Germinal center (tissue), 1 donor: ENCODE measurements at places on chromosomes 4 and X.

DNA sequence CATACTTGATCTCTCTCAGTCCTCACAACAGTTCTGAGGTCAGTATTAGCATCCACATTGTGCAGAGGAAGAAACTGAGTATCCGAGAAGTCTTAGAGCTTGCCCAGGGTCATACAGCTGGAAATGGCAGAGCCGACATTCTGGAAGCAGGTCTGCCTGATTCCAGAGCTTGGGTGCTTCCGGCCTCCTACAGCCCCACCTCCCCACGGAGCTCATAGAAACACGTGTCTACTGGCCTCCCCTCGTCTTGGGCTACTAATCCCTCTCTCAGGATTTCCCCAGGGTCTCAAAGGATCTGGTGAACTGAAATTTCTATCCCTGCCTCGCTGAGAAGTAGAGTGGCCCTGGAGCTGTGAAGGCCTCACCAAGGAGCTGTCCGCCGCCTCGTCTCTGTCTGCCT, 12.0 kb upstream of the KDM5C start:
- no peak for DNase-seq

- DNase-seq: no peak
Observed at GRCh38 chr4:120004054-120004453, 62.6 kb downstream of the MAD2L1 start.

DNA sequence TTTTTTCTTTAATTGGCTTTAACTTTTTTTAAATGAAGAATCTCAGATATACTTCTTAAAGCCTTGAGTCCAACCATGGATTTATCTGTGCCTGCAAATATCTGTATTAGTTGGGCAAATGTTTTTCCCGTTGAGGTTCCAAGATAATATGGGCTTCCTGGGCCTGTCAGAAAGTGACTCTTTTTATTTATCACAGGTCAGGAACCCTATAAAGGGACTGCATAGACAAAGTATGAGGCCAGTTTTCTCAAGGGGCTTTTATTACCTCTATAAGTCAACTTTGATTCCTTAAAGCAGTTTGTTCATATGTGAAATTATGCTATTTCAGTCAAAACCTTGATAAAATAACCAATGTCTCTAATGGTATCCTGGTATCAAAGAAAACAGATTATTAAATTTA, 80.2 kb upstream of the BMP2K start:
- DNase-seq: no peak

DNA sequence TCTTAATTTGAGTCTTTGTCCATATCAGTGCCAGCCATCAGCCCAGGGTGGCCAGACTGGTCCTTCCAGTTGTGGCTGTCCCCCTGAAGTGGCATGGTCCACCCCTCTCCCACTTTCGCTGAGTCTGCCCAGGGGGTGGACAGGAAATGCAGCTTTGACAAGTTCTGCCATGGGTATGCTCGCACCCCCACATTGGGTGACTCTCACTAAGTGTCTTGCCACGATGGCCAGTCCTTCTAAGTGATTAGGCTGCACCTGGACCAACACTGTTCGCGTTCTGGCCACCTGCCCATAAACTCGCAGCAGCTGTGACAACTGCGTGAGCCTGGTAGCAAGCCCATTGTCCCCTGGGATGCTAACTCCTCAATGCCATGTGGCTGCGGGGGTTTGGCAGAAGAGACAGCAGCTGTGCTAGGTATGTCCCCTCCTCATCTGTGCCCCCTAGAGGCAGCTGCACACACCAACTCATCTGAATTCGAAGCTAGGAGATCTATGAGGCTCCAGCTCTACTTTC, 10.0 kb upstream of the LNX1 start:
- DNase-seq: peak; percentile 28

DNA sequence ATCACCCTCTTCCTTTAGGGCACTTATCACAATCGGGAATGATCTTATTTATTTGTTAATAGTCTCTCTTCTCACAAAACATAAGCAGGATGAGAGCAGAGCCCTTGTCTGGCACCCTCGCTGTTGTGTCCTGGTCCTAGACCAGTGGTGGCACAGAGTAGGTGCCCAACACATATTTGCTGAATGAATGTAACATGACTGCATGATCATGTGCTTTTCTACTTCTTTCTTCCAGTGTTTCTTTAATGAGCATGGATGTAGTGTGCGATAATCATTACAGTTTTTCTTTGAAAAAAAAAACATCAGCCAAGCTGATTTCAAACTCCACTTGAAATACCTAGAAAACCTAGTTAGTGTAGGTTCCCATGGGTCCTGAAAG, 164.1 kb downstream of the CHIC2 start:
- no peak for DNase-seq

DNA sequence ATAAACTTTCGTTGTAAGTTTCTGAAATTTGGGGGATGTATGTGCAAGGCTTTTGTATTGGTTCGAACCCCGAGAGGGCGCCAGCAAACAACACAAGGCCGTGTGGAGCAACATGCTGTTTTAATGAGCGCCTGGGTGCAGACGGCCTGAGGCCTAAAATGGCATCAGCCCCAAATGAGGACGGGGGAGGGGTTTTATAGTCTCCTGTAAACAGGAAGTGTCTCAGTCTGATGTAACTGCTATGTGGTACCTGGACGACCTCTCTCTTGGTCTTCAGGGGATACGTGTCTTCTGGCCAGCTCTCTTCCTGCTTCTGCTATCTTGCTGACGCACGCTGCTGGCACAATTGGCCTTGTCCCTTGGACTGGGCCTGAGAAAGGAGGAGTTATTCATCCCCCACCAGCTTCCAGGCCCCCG, 1348.0 kb downstream of the ADGRL3 start:
- DNase-seq: no peak

DNA sequence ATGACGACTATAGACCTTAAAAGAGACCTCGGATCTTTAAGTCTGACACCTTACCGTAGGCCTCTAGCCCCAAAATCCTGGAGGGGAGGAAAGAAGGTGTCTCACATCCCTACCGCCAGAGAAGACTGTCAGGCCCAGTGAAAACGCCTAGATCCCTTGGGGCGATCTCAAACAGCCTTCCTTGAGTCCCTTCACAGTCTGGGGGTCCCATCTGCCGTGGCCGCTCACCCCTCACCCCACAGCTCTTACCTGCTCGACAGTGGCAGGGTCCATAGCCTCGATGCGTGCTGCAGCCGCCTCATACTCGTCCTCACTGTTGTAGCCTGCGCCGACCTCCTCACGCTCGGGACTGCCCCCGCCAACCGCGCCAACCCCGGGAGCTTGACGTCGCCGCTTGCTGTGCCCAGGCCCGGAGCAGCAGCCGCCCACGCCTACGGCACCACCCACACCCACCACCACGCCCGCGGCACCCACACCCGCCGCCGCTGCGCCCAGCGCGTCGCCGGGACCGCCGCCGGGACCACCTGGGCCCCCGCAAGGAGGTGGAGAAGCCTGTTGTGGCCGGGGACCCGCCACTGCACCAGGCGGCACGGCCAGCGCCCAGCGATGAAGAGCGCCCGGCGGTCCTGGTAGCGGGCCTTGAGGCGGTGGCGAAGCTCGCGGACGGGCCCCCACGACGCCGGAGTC, 536 bp downstream of the OTUD5 start:
- DNase-seq: no peak

DNA sequence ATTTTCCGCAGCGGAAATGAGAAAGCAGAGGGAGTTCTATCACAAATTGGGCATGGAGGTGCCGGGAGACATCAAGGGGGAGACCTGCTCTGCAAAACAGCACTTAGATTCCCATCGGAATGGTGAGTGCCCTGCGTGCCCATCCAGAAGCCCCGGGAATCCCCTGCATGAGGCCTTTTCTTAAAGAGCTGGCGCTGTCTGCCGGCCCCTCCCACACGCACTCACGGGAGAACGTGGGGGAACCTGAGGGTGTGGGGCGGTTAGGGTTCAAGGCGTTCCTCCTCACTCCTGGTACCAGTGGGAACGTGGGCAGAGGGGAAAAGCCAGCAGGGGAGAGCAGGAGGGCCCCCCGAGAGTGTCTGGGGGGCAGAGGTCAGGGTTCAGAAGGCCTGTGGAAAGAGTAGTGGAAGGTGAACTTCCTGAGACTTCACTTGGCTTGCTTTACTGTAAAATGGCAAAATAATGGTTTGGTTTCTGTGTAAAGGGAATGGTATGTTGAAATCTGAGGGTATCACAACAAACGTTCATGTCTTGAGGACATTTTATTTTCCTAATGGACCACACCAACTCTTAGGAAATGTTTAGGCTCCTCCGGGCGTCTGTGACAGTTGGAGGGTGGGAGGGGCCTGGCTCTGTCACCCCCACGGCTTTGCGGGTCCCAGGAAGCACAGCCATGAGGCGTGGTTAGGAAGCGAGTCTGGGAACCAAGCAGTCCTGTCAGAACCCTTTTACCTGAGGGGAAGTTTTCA, 38.0 kb downstream of the PCGF3 start:
- DNase-seq: no peak

- DNase-seq: no peak
Observed at GRCh38 chr4:20462426-20463175, 210.9 kb downstream of the SLIT2 start.

- DNase-seq: no peak
Observed at GRCh38 chrX:44733931-44734330, 109.9 kb upstream of the DUSP21 start.

- DNase-seq: no peak
Observed at GRCh38 chr4:98248934-98249333, 12.2 kb upstream of the RAP1GDS1 start.

DNA sequence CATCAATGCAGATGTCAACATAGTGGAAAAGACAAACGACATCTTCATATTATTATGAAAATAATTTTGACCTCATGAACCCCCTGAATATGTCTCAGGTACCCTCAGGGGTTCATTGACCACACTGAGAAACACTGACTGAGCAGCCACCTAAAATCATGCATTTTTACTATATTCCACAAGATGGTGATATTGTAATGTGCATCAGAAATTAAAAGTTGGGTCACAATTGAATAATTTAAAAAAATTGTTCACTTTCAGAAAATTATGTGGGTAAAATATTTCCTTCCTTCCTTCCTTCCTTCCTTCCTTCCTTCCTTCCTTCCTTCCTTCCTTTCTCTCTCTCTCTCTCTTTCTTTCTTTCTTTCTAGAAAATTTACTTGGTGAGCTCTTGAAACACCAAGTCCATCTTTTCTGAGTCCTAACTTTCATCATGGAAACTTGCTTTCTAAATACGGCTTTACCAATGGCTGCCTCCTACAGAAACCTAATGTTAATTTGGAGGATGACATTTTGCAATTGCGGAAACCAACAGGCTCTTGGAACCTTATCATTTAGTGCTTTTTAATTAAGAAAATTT, 103.6 kb downstream of the RTL3 start:
- DNase-seq: no peak

DNA sequence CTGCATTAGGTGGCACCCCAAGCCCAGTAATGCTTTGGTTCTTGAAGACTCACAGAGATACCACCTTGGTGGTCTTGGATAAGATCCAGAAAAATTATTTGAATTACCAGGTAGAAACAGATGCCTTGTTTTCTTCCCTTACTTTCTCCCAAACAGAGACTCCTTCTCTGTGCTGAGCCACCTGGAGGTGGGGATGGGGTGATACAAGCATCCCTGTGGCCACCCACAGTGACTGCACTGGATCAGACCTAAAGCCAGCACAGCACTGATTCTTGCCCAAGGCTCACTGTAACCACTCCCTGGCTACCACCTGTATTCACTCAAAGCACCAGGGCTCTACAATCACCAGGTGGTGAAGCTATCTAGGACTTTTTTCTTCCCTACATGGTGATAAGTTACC, 156.8 kb downstream of the TEX13A start:
- no peak for DNase-seq

DNA sequence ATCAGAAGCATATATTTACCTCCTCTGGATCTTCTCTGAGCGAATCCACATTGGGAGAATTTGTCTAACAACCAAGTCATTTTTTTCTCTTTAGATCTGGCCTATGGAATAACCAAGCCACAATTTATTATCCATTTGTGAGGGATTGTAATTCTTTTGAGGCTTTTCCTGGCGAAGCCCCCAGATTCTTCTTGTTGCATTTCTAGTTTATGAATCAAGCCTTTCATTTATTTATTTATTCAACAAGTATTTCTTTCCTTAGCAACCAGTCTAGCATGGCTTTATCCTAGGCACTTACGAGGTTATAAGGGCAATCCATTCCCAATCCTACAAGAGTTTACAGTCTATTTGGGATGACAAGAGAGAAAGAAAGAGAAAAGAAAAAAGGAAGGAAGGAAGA, 18.4 kb upstream of the FNIP2 start:
- DNase-seq: no peak

DNA sequence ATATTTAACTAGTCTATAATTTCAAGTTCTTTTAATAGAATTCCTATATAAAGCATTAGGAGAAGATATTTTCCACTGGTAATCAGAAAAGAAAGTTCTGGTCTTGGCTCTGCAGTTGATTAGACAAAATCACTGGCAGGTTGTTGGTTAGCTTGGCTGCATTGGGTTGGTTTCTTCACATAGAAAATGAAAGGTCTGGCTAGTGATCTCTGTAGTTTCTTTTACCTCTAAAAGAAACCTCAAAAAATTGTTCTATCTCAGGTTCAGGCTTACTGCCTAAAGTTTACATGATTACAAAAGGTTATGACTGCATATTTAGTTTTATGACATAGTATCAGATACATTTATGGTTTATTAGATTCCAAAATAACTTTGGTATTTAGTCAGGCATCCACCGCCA, 95.8 kb upstream of the NAP1L5 start:
- DNase-seq: no peak

GRCh38 chr4:118762730-118763477, 73.0 kb downstream of the SEC24D start:
- no peak for DNase-seq

DNA sequence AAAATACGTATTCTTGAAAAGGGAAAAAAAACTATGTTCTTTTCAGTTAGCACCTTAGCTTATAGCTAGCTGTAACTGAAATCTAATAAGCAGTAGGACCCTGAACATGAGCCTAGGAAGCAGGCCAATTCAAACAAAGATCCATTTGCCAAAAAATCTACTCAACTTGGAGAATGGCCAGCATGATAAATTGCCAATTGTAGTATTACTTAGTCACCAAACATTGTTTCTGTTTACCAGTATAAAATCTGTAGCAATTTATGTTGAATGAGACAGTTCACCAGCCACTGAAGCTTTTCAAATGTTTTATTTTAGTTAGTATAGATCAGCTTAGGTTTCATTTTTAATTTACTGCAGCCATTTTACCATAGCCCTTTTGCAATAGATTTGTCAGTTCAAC, 323.6 kb upstream of the DIPK2B start:
- DNase-seq: no peak

DNA sequence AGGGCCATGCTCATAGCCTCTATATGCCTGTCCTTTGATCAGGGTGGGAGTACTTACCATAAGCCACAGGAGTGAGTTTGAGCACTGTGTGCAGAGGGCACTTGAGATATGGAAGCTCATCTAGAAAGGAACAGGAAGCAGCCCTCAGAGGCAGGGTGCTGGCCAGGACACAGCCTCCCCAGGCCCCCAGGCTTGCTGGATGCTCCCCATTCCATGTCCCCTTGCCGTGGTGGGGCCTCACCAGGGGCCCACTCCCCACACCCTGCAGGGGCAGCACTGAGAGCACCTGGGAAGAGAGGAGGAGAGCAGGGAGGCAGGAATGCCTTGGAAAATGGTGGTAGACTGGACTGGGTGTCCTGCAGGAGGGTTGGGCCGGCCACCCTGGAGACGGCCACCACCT, 14.3 kb downstream of the TRO start:
- no peak for DNase-seq

- no peak for DNase-seq
Observed at GRCh38 chrX:35439692-35440091, 358.4 kb upstream of the MAGEB16 start.

- peak; percentile 59 for DNase-seq
Observed at GRCh38 chr4:138090150-138090917, 151.8 kb downstream of the SLC7A11 start.

GRCh38 chr4:71212216-71212615, 126.6 kb upstream of the SLC4A4 start:
- no peak for DNase-seq
